GM12865 (cell line): ENCODE measurements at places on chromosomes 5 and 9.
A peak's percentile ranks its signal among the peaks of the same experiment; 100 is the strongest.

DNA sequence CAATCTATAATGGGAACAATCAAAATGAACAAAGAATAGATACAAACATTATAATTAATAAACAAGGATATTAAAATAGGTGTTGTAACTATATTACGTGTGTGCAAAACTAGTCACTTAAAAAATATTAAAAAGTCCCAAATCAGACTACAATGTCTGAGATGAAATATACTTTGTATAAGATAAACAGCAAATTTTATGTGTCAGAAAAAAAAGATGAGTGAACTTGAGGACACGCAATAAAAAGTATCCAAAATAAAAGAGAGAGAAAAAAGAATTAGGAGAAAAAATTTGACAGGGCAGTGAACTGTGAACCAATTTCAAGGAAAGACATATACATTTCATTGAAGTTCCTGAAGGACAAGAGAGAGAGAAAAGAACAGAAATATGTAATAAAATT is 37.0 kb downstream of the AGTPBP1 start:
- no peak for DNase-seq

GRCh38 chr9:136700959-136701667 is 11.3 kb upstream of the DIPK1B start:
- DNase-seq: peak; percentile 78

DNA sequence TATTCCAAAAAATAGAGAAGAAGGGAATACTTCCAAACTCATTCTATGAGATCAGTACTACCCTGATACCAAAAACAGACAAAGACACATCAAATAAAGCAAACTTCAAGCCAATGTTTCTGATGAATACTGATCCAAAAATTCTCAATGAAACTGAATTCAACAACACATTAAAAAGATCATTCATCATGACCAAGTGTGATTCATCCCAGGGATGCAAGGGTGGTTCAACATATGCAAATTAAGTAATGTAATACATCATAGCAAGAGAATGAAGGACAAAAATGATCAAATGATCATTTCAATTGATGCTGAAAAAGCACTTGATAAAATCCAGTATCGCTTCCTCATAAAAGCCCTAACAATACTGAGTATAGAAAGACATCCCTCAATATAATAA is 4.9 kb upstream of the RCL1 start:
- no peak for DNase-seq

DNA sequence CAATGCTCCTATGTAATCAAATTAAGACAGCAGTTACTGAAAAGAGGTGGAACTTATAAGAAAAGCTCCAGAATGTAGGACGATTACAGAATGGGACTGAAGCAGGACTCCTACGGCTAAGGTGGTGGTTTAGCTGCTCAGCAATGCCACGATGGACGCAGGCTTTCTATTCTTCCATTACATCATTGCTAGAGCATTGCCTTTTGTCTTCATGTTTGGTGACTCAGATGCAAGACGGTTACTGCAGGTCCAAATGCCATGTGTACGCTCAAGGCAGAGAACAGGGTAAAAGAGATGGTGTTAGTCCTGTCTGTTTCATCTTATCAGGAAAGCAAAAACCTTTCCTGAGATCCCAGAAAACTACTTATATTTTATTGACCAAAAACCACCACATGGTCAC is 255.1 kb downstream of the ZSWIM6 start:
- no peak for DNase-seq

DNA sequence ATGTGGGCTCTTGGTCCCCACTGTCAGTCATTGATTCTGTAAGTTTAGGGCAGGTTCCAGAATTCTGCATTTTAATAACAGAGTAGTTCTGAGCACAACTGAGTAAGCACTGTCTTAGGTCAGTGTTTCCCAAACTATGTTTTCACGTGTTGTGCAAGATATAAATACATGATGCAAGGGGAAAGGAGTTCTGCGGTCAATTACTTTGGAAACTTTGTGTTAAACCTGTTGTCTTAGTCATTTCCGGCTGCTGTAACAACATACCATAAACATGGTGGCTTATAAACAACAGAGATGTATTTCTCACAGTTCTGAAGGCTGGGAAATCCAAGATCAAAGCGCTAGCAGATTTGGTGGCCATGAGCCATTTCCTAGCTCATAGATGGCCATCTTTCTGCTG is 69.8 kb downstream of the EQTN start:
- DNase-seq: no peak

- no peak for DNase-seq
Measured at GRCh38 chr9:121560921-121561320, 61.3 kb upstream of the GGTA1 start.

GRCh38 chr5:59616413-59616812 is 277.1 kb downstream of the PDE4D start:
- DNase-seq: no peak

DNA sequence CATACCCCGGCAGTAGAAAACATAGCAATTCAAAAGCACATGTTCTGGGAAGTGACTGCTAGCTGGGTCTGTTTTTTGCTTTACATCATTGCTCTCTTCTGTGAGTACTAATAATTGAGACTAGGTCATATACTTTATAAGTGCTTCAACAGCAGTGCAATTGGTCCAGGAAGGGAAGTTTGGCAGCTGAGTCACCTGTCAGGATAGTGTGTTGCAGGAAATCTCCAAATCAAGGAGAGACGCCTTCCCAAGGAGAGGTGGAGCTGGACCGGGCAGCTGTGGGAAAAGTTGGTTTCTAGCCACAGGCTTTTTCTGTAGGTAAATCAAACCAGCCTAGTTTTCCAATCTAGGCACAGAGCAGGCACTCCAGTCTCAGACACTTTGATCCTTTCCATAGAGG is 330.1 kb downstream of the ENC1 start:
- no peak for DNase-seq

DNA sequence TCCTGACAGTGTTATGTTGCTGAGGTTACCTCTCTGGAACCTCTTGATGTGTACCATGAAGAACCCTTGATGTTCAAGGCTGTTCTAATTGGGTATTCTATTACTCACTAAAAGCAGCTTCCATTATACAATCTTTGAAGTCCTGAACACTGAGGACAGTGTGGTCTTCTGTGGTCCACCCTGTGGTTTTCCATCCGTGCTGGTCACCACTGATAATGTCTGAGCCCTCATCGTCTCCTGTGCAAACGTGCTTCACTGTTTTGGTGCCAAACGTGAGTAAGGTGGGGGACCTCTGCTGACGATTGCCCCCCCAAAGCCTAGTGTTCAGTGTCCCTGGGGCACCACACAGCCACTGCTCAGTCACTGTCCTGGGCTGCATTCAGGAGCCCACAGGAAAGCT is 259.7 kb upstream of the ANKRD55 start:
- DNase-seq: no peak

GRCh38 chr5:111743988-111744387 is 13.0 kb downstream of the NREP start:
- DNase-seq: no peak

DNA sequence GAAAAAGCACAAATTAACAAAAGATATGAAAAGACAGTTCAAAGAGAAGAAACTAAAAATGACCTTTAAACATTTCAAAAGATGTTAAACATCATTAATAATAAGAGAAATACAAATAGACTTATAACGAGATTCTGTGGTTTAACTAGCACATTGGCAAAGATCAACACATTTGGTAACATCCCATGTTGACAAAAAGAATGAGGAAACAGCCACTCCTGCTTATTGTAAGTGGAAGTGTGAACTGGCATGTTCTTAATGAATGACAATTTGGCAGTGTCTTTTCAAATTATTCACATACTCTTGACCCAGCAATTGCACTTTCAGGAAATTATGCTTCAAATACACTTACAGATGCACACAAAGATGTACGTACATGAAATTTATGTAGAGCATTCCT is 176.3 kb downstream of the TLE1 start:
- DNase-seq: no peak

DNA sequence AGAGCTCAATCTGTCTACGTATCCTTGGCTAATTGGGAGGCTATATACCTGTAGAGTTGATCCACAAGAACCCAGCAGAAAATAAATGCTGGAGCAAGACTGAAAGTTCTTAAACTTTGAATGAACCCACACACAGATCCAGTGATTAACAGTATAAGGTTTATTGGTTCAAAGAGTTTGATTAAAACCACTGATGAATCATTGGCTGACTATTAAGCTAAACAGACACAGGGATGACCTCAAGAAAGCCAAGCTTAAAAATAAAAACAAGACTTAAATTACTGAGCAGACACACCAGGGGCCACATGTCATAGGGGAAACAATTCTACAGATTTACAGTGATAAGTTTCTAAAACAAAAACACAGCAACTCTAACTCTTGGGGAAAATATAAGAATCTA is 163.6 kb downstream of the SPATA31D1 start:
- DNase-seq: no peak

GRCh38 chr5:140145256-140145655 is 19.5 kb downstream of the IGIP start:
- no peak for DNase-seq

DNA sequence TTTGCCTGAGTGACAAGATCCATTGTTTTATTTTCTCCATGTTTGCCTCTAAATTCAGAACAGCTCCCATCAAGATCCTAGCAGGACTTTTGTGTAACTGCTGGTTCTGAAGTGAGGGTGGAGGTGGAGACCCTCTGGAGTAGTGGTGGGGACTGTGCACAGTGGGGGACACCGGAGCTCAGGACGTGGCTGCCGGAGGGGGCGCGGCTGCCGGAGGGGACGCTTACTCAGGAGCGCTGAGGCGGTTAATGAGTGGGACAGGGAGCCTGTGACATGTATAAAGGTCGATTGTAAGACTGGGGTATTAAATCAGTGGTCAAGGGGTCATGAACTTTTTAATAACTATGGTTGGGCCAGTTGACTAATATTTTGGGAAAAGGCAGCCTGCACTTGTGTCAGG is 127.0 kb upstream of the CACNA1B start:
- DNase-seq: no peak

DNA sequence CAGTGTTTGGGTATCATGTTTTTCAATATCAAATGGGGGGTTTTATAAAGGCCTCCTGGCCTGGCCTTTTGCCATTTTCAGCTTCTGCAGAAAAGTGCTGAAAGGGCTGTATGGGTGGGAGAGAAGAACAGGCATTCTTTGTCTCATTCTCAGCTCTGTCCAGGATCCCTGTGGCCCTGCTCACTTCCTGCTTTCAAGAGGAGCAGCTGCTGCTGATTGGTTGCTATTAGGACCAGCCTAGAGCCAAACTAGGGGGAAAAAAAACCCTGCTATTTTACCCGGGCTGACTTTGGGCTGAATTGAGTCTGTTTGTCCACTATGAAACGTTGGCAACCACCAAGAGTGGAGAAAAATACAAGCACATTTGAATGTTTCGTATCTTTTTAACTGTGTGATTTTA is 117.1 kb downstream of the CMYA5 start:
- peak; percentile 8 for DNase-seq

GRCh38 chr5:81779916-81780266 is 29.0 kb upstream of the SSBP2 start:
- no peak for DNase-seq

GRCh38 chr9:93037476-93037971 is 21.0 kb upstream of the SUSD3 start:
- DNase-seq: no peak

DNA sequence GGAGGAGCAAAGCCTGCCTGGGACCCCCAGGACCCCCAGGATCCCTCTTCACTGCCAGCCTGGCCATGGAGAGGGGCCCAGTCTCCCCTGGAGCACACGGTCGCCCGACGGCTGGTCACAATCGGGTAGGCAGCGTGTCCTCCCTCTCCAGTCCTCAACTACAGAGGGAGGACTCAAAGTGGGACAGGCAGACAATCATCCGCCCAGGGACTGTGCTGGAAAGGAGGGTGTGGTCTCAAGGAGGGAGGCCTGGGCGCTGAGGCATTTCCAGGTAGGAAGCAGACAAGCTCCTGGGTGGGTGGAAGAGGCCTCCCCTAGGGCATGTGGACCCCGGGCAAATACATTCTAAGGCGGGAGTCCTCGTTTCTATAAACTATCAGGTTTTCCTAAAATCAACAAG is 93.2 kb upstream of the ADAMTS2 start:
- DNase-seq: no peak

GRCh38 chr5:10192309-10192708 is 57.4 kb downstream of the ATPSCKMT start:
- no peak for DNase-seq

DNA sequence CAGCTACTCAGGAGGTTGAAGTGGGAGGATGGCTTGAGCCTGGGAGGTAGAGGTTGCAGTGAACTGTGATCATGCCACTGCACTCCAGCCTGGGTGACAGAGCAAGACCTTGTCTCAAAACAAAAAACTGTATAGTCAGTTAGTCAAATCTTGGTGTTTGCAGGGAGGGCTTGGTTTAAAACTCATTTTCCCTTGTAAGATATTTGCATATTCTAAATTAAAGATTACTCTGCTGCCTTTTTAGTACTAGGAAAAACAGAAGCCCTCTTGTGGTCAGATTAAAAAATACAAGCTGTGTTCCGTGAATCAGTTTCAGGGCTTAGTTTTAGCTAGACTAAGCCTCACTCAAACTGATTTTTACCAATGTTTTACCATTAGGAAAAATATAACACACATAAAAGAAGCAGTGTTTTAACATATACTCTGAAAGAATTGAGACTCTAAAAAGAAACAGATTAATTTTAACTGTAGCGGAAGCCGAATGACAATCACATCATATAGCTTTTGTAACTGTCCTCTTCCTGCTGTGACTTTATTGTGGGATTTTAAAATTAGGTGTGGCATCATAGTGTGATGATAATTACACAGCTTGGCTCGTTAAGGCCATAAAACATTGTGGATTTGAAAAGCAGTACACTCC is 84.9 kb upstream of the BASP1 start:
- peak; percentile 18 for DNase-seq

DNA sequence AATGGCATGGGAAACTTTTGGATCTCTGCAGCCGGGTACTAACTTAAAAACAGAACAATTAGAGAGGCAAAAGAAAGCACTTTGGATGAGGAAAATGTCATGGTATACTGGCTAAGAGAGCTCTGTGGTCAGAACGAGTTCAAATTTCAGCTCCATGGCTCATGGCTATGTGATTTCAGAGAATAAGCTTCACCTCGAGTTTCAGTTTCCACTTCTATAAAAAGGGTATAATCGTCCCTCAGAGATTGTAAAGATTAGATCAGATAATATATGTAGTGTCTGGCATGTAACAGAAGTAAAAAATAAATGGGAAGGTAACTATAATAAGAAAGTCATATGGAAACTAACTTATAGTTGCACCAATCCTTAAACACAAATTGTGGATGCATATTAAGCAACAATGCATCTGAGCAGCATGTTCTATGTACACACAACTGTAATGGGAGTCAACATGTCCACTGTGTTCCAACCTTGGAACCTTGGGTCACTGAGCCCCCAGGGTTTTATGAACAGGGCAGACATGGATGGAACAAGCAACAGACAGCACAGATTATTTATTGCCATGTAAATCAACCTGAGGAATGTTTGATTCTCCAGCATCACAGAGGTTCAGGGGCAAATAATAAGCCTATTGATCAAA is 145.4 kb downstream of the MAPKAP1 start:
- peak; percentile 56 for DNase-seq
